Lung microvascular endothelial cell (primary cell): ENCODE measurements at places on chromosomes 7 and 10. TPM values are rescaled to one million over a fixed set of nuclear protein-coding genes. Genes with fewer than 3 reads are reported as not detected.

DNA sequence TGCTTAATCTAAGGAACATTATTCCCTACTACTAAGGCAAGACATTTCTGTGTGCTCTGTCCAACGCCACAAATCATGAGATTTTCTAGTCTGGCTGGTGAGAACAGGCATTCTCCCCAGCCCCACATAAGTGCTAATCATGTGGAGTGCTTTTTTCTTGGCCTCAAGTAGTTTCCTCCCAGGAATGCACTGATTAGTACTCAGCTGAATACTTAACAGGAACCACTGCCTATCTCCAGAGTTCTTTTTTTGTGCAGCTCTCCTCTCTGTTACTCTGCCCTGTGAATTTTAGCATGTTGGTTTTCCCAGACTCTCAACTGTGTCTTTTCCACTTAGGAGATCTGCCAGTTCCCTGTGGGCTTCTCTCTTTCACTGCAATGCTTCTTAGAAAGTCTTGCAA is 1098.5 kb upstream of the LRRTM3 start:
- no peak for DNase-seq

DNA sequence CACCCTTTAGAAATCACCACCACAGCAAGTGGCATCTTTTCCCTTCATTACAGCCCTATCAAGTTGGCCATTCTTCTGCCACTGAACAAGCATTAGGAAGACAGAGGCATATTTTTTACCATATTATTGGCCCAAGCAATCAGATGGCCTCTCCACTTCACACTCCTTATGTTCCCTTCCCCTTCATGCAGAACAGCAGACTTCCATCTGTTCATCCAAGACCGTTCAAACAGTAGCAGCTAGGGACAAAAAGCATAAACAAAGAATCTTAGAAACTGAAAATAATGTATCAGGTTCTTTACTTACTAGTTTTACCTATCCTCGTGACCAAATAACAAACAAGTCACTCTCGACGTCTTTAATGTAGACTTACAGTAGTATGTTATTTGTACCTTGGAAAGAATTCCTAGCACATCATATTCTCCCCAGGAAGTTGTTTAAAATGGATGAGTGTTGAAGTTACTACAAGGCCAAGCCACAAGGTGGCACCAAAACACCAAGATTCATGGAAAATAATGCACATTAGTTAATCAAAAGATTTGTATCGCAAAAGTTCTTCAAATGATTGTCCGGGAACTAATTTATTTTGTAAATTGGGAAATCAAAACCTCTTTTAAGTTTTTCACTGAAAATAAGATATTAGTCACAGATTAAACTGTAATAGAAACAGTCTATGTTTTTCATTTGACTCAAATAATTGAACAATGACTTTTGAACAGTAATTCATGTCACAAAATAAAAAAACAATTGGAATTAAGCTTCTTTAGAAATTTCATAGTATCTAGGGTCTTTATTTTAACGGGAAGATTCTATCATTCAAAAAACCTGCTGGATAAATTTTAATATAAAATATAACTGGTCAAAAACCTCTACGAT is 112.1 kb downstream of the VPS41 start:
- peak; percentile 68 for DNase-seq

Gene ZNF736
- 3.7 and 8.3 TPM in 2 replicates for total RNA-seq

Gene NPFFR1
- total RNA-seq, result not detected in 2 replicates
